Fibroblast of mammary gland (primary cell): ENCODE measurements at places on chromosomes 3 and 15.

DNA sequence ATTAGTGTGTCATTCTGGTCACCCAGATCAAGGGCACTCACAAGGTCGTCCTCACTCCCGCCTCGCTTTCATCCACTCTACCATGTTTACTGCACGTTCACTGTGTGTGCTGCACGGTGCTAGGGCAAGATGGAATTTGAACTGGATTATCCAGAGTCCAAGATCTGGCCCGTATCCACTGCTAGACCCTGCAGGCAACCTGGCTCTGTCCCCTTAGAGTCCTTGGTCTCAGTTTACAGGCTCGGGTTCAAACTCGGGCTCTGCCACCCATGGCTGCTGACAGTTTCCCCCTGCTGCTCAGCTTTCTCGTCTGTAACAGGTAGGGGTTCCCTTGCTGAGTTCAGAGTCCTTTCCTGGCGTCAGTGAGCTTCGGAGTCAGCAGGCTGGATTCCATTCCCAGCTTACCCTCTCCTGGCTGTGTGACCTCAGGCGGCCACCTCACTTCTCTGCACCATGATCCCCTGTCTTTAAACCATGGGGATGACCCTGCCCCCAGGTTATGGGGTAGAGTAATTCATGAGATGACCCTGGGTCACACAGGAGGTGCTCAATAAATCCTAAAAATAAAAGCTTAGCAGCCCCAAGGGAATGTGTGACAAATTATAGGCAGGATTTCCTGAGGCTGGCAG lies 79.6 kb upstream of the SLC6A6 start:
- no peak for DNase-seq

DNA sequence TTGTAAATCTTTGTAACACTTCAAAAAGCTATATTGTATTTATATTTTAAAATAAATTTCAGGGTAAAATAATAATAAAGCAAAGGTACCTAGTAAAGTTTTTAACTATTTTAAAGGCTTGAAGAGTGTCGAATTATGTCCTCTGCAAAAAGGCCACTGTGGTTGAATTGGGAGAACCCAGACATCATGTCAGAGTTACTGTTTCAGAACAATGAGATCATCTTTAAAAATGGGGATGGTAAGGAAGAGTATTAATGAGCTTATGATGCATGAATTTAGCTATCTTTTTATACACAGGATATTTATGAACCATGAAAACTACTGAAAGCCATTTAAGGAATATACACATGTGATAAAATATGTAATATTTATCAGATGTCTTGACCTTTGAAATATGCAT lies 26.3 kb downstream of the KCNMB3 start:
- DNase-seq: no peak

- no peak for DNase-seq
These were observed 6.8 kb upstream of the ANKRD28 start for GRCh38 chr3:15804553-15805095.

DNA sequence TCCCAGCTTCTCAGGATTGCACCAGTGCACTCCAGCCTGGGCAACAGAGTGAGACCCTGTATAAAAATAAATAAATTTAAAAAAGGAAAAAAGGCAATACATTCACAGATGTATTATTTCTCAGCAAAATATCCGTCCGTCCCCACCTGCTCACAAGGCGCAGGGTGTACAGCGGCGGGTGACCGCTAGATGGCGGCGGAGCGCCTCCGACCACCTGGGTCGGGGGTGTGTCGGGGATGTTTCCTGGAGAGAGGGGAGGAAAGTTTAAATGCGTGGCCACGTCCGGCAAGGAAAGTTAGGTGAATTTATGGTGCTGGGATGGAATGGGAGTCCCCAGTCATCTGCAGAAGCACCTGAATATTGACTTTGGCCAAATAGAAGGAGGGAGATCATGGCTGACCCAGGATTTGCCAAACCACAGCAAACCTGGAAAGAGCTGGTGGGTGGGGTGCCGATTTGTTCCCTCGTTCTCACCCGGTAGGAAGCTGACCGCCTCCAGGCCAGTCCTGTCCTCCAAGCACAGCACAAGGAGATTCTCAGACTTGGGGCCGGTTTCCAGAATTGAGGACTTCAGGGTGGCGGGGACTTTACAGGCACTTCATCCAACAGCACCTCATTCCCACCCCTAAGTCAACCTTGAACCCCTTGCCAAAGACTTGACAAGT lies 88.3 kb downstream of the TMEM266 start:
- peak; percentile 29 for DNase-seq

DNA sequence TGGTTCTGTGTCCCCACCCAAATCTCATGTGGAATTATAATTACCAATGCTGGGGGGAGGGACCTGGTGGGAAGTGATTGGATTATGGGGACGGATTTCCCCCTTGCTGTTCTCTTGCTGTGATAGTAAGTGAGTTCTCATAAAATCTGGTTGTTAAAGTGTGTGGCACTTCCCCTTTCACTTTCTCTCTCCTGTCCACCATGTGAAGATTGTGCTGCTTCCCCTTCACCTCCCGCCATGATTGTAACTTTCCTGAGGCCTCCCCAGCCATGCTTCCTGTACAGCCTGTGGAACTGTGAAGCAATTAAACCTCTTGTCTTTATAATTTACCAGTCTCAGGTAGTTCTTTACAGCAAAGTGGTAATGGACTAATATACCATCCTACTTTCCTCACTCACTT lies 289.6 kb downstream of the EFHB start:
- DNase-seq: no peak

DNA sequence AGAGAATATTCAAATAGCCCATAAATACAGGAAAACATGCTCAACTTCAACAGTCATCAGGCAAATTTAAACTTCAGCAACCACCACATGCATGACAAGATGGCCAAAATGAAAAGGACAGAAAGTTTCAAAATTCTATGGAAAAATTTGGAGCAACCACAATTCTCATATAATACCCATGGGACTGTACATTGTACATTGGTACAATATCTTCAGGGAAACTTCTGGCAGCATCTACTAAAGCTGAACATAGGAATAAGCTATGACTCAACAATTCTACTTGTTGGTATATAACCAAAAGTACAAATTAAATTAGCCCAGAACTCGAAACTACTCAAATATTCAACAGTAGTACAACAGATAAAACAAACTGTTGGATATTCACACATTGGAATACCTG lies 847.6 kb downstream of the TBL1XR1 start:
- DNase-seq: peak; percentile 50

DNA sequence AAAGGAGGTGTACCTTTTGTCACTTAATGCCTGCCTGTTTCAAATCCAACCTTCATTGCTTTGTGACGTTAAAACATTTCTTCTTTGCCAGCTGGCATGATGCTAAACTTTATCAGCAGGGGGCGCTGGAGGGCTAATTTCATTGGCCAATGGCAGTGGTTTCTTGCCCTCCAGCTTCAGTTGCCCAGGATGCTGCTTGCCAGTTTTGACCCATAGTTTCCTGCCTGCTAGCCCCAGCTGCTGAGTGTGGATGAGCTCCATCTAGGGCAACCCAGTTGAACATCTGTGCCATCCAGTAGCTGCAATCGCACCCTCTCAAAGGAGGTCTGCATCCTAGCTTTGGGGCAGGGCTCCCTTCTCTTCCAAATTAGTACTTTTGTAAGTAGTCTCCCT lies 22.1 kb downstream of the ACKR2 start:
- DNase-seq: peak; percentile 59

DNA sequence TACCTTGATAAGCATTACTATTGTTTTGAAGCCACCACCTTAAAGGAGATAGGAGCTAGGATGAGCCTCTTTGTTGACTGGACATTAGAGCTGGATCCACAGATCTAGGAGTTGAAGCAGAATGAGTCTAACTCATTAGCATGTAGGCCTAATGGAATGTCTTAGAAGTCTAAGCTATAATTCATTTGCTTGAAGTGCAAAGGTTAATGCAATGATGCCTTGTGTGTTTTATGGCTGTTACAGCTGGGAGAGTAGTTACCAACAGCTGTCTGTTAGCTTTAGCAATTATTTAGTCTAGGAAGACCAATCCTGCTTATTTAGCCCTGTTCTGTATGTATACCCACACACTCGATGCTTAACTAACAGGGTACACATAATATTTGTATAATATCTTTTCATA lies 419.3 kb downstream of the TUSC7 start:
- no peak for DNase-seq

DNA sequence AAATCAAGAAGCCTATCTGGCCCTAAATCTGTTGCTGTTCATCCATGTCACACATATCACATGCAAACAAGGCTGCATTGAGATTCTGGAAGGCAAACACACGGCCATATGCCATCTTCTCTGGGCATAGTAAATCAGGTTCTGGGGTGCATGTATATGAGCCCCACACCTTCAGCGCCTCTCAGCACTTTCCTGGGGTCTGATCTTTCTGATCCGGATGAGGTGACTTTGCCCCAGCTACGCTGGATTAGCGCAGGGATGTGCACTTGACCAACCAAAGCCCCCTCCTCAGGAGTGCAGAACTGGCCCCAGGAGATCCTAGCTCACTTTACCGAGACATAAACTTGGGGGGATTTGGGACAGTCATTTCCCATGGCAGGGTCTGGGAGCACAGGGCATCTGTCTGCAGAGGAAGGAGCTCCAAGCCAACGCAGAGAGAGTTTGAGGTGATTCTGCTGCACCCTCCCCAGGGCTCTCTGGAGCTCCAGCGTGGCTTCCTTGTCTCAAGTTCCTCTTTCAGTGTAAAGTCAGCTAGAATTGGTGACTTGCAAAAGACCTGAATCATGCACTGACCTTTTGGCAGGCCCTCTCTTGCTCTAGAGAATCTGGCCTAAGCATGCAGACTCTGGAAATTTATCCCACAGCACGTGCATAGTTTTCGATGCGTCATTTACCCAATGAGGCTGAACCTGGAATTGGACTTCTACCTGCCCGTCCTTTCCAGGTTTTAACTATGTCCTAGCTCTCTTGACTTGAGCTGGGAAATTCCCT lies 63.5 kb upstream of the KLF13 start:
- peak; percentile 67 for DNase-seq

DNA sequence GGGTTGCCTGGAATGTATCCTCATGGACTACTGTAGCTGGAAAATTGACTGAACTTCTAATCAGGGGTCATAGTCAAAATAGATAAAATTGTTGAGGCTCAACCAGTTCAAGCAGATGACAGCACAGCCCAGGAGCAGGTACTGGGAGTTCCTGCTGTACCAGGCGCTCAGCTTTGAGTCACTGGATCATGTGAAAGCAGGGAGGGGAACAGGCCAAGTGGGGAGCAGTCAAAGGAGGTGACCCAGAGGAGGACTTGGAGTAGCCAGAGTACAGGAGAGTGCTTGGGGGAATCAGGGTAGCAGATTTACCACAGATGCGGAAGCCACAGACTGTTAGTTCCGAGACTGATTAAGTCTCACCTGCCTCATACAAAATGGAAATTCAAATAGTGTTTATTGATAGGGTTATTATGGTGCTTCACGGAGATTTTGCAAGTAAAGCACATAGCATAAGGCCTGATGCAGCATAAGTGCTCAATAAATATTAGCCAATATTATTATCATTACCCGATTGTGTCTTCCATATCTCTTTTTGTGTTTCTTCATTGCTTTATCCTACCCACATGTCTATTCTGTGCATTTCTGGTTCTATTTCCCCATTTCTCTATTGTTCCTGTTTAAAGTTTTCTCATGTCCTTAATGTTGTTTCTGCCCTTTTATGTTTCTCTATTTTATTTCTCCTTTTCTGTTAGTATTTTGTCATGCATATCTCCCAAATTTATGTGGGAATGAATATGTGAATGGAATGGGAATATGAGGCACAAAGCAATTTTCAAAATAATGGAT lies 369.2 kb upstream of the MCTP2 start:
- DNase-seq: no peak

DNA sequence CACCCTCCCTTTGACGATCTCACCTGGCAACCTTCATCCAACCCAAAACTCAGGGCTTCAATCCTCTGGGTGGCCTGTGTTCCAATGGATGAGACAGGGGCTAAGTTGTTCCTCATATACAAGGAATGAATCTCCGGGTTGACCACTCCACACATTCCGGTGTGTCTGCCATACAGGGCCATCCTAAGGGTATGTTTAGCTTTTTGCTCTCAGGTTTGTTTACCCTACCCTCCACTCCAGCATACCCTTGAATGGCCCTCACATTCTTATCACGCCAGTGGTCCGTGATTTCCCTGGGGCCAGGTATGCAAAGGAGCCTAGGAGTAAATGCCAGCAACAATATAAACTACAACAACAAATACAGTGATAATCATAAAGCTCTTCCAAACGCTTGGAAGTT lies 45.7 kb upstream of the VGLL3 start:
- DNase-seq: no peak

DNA sequence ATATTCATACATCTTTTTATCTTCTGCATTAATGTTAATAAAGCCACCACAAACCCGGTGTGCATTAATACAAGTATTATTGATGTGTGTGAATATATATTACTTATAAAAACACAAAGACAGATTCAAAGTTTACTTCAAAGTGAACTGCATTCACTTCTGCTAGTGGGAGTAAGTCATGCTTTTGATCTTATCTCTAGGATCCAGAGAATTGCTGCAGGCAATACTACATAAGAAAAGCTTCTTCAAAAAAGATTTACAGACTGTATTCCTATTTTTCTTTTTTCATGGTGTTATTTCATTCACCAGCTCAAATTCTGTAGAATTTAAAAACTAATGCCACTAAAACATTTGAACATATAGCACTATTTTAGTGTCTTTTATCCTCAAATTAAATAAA lies 87.5 kb upstream of the CBLB start:
- DNase-seq: no peak

- DNase-seq: no peak
These were observed 48.7 kb downstream of the BFSP2 start for GRCh38 chr3:133448478-133449122.

GRCh38 chr3:152713989-152714388 lies 120.9 kb upstream of the P2RY1 start:
- DNase-seq: no peak

GRCh38 chr3:112557976-112558375 lies 3.8 kb downstream of the ATG3 start:
- DNase-seq: no peak

GRCh38 chr15:52243697-52244555 lies 51.7 kb downstream of the MYO5C start:
- no peak for DNase-seq

- DNase-seq: peak; percentile 87
These were observed 73.0 kb downstream of the FILIP1L start for GRCh38 chr3:100041328-100041749.

DNA sequence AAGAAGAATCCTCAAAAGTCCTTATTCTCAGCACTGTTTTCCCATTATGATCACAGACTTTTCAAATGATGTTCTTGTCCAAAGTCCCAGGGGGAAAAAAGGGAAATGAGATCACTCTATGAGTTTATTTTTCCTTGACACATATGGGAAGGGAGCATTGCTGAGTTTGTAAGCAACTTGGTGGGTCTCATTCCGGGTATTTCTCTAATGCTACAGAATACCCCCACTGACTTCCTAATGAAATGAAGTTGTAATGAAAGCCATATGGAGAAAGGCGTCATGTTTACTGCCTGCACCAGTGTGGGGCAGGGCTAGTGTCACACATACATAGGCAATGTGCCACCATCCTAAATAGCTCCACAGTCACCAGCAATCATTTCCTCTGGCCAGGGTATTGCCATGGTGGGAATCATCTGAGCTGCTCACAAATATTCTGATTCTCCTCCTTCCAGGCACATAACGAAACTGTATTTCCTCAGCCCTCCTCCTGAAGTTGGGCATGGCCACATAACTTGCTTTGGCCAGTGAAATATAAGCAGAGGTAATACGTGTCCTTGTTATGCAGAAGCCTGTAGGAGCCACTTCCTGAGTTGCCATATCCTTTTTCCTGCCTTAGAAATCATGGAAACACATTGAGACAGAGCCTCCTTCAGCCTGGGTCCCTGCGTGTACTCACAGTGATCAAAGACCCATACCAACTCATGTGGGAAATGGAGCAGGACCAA lies 41.0 kb upstream of the C15orf61 start:
- DNase-seq: peak; percentile 89
